ENCODE measurements at places on chromosomes 2 and 18.

DNA sequence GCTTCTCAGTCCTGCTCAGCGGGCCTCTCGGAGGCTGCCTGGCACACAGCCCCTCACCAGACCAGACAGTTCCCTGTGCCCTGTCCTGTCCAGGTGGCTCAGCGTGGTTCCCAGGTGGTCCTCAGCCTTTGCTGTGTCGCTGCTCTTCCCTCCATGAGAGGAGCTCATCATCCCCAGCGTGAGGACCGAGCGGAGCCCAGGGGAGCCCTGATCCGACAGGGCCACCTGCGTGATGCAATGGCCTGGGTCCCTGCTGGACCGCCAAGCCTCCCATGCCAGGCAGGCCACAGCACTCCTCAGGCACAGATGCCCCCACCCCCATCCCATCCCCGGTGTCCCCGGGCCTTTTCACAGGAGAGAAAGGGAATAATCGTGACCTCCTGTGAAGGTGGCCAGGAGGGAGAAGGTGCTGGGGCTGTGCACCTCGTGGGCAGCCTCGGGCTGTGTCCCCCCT is 4.3 kb downstream of the GPC1 start:
- no peak for DNase-seq

GRCh38 chr18:34709750-34710441 is at the start of gene DTNA:
DTNA (plus strand) TSS chr18:34710298; CDS start chr18:34755977, 45,679 bp downstream.
- DNase-seq, result no peak

- no peak for DNase-seq
Measured at GRCh38 chr2:144630459-144631215, 110.7 kb upstream of the ZEB2 start.

- no peak for DNase-seq
Measured at GRCh38 chr2:167049659-167050058, 161.4 kb downstream of the XIRP2 start.

DNA sequence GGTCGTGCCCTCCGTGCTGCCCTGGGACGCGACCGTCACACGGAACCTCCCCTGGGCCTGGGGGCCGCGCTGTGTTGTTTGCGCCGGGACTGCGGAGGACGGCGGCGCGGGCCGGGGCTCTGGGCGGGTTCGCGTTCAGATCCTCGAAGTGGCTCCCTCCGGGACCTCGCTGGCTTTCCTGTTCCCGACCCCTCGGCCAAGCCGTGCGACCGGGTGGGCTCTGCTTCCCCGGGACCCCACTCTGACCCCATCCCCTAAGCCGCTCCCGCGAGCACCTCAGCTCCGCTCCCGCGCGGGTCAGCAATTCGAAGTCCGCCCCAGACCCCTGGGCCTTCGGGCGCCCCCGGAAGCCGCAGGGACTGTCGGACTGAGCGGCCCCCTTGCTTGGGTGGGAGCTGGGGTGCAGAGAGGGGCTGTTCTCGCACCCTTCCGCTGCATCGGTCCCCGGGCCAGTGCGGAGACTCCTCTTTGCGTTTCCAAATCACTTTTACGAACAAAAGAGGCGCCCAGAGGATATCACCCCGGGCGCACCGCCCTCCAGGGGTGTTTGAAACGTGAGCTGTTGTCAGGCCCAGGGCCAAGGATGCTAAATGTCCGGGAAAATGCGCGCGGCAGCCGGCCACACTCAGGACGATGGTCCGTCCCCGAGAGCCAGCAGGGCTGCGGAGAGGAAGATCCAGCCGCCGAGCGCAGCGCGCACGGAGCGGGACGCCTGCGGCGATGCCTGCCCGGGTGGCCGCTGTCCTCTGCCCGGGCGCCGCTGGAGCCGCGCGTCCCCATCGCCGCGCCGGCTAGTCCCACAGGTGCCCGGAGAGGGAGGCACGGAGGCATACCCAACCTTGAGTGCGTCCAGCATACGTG is 73.5 kb downstream of the ZCCHC2 start:
- no peak for DNase-seq

GRCh38 chr2:188245230-188245629 is 46.4 kb upstream of the GULP1 start:
- no peak for DNase-seq

- DNase-seq, result no peak
Measured at GRCh38 chr2:54486766-54487165, 30.6 kb downstream of the SPTBN1 start.

- DNase-seq, result no peak
Measured at GRCh38 chr2:202609381-202610145, 25.2 kb upstream of the FAM117B start.
